ENCODE measurements at places on chromosomes 7 and 10. TPM values are rescaled to one million over a fixed set of nuclear protein-coding genes. Genes with fewer than 3 reads are reported as not detected.

Gene EMX2
- total RNA-seq = not detected

Gene TSPAN33
- 0.15 TPM for total RNA-seq

Gene HGF
- total RNA-seq = 80.7 TPM

Gene ACSL5
- 5.0 TPM for total RNA-seq

Gene TCAF2
- total RNA-seq = 2.6 TPM
